ENCODE measurements at places on chromosomes 3 and 15.

DNA sequence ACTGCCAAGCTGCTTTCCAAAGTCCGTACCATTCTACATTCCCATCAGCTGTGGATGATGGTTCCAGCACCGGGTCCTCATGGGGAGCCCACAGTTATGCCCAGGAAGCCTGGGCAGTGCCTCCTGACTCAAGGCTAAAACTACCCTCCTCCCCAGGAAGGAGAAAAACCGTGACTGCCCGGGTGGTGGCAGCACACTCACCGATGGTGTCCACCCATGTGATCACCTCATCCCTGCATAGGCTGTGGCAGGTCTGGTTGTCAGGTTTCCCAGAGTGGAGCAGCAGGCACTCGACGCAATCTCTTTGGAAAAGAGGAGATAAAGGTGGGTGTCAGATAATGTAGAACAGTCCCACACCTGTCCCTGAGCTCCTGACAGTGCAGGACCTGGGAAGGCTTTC, 38.6 kb downstream of the UMPS start:
- DNase-seq = no peak

DNA sequence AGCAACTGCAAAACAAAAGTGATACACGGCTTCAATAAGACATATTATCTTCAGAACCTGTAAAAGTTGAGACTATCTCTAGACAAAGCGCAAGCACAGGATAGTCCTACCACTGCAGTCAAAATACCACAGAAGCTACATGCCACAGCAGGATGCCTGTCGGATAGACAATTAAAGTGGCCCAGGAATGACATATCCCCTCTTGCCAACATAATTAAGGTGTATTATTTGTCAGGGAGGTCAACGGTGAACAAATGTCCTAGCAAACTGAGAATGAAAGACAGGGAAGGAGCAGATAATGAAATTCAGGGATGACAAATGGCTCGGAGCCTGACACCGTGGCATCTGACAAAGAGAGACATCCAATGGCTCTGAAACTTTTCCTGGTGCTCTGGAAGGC, 185.7 kb downstream of the MECOM start:
- DNase-seq = no peak

GRCh38 chr15:29364426-29365078, 94.9 kb upstream of the NSMCE3 start:
- DNase-seq = no peak

DNA sequence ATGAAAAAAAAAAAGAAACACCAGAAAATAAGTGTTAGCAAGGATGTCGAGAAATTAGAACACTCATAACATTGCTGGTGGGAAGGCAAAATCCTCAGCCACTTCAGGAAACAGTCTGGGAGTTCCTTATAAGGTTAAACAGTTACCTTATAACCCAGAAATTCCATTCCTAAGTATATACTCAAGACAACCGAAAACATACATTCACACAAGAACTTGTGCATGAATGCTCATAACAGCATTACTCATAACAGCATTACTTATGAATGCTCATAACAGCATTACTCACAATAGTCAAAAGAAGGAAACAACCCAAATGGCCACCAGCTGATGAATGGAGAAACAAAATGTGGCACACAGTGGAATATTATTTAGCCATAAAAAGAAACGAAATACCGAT, 34.8 kb upstream of the DCP1A start:
- no peak for DNase-seq

- no peak for DNase-seq
These were observed 19.5 kb upstream of the MUC20 start for GRCh38 chr3:195701042-195701915.

DNA sequence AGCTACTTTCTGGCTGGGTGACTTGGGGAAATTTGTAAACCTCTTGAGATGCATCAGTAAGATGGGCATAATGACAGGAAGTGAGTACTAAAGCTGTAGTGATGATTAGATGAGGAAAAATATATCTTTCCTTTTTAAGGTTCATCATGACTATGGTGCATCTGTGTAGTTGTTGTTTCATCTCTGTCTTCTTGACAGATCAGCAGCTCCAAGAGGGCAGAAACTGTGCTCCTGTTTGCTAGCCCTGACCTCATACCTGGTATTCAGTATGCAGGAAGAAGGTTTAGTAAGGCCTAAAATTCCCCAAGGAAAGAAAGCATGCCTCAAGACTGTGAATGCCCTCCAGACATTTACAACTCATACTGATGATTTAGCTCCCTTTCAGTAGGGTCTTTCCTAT, 82.5 kb upstream of the PSMD6 start:
- DNase-seq = no peak

- no peak for DNase-seq
These were observed 12.7 kb upstream of the UBE3A start for GRCh38 chr15:25451501-25451900.

DNA sequence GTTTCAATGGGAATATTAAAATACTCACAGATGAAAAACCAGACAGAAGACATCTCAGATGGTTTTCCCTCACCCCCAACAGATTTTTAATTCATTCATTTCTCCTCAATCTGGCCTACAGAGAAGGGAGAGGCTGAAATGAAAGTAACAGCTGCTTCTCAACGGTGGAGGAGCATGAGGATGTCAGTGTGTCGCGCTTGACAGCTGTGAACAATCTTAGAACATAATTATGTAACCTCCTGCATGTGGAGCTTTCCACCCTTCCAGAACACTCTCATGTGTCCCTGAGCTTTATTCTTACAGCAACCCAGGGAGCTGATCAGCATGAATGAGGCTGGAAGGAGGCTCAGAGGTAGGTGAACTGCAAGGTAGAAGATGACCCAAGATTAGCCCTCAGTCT, 52.7 kb downstream of the MB21D2 start:
- DNase-seq = no peak

DNA sequence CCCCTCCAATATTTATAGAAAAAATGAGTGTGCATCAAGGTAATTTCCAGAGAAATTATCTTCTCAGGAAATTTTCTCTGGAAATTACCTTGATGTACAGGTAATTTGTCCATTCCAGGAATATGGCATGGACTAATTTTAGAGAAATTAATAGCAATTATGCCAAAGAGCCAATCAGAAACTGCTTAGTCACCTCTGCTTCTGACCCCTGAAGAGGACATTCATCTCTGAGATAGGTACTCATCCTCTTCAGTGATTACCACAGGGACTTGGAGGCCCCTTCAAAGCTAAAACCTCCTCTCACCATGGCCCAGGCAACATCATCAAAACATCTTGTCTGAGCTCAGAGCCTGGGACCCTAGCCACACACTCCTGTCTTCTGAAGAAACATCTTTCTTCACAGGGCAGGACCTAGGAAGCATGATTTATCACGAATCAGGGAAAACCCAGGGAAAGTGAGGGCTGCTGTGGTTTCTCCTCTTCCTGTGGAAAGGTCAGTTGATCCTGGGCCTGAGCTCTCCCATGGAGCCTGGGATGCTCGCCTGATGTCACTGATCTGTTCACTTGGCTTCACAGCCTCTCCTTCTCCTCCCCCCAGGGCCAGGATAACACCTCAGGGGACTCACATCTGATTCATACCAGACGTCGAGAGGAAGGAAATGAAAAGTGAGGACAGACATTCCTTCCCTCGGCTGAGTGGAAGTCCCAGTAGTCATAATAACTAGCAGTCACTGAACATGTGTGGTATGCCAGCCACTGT, 210.5 kb downstream of the DTWD1 start:
- no peak for DNase-seq

- DNase-seq = no peak
These were observed 128.1 kb upstream of the ADPGK start for GRCh38 chr15:72911626-72912025.

- no peak for DNase-seq
These were observed 94.1 kb upstream of the SKOR1 start for GRCh38 chr15:67731112-67731721.

- DNase-seq = no peak
These were observed 11.3 kb downstream of the SELENOS start for GRCh38 chr15:101266034-101266433.

Measured in hippocampal formation (tissue), 2 donors.